ENCODE measurements at places on chromosomes 16 and 17.

DNA sequence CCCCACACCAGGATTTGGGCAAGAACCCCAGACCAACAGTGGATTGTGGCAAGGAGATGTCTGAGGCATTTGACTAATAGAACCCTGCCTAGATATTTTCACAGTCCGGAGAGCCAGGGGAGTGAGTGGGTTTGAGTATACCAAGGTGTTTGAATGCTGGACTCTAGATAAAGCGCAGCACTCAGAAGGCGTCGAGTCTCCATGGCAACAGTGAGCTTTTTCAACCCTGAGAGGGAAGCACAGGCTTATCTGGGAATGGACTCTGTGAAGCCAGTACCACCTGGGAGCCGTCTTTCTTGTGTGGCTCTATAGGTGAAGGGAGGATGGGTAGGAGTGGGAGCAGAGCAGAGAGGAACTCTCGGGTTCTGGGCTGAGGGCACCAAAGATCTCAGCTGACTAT, 147.0 kb downstream of the SHISA6 start:
- DNase-seq = no peak

- no peak for DNase-seq
Measured at GRCh38 chr17:22158364-22158763, 466.0 kb downstream of the KCNJ18 start.

DNA sequence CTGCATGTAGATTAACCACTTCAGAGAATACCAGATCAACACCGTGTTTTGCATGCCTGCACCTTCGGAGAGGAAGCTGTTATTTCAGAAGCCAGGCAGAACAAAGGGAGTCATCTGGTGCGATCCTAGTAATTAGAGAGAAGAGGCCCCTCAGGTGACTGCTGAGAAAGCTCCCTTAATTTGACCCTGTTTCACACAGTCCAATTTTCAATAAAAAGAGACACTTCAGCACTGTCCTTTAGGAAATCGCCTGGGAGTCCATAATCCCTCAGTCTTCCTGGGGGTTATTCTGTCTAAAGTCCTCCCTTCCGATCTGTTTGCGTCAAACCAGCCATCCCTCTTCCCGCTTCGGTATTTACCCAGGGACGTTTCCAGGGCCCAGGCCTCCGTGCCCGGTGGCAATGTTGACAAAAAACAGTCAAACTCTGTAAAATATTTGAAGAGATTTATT, 23.4 kb upstream of the TNRC6C start:
- no peak for DNase-seq

GRCh38 chr16:24318680-24319079, 62.5 kb downstream of the CACNG3 start:
- DNase-seq = no peak

DNA sequence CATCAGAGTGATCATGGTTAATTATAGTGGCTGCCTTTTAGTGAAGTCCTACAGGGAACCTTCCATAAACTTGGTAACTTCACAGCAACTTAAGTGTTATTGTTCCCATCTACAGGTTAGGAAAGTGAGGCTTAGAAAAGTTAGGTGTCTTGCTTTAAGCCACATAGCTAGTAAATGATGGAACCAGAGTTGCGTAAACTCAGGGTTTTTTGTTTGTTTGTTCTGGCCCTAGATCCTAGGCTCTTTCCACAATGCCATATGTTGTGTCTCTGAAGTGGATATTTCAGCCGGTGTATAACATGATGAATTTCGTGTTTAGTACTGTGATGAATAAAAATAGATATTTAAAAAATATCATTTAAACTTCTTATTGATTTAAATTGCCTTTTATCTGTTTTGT, 27.6 kb downstream of the DNAH9 start:
- DNase-seq = no peak

DNA sequence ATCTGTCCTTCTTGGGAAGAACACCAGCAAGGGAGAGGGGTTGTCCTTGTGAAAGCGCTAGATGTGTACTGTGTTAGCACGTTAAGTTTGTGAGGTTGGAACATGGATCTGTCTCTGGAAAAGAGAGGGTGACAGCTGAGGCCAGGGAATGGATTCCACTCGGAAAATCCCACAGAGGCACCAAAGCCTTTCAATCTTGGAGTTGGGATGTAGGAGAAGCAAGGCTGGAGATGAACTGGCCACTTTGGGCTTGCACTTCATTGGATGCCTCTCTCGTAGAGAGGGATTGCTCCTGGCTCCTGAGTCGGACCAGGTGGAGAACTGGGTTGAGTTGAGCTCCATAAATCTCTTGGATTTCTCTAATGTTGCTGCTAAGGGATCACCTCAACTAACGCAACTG, 67.2 kb downstream of the CCDC182 start:
- DNase-seq = no peak

- no peak for DNase-seq
Measured at GRCh38 chr17:42477173-42477572, 18.5 kb downstream of the ATP6V0A1 start.

DNA sequence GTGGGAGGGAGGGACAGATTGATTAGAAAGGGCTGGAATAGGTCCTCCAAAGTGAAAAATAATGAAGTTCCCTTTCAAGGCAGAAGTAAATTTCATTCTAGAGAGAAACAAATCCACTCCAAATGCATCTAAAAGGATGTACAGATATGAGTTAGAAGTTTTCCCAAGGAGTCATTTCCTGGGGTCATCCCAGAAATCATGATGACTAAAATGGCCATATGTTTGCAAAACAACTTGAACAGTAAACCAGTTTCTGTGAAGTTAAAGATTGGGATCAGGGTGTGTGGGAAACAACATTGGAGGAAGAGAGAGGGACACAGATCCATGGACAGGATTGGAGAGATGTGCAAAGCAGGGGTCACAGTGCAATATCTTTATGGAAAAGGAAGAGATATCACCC, 32.5 kb upstream of the ARHGAP44 start:
- no peak for DNase-seq

GRCh38 chr17:47604598-47604927, 45.2 kb upstream of the KPNB1 start:
- DNase-seq = no peak

- DNase-seq = no peak
Measured at GRCh38 chr17:13044572-13045065, 26.8 kb upstream of the ELAC2 start.

DNA sequence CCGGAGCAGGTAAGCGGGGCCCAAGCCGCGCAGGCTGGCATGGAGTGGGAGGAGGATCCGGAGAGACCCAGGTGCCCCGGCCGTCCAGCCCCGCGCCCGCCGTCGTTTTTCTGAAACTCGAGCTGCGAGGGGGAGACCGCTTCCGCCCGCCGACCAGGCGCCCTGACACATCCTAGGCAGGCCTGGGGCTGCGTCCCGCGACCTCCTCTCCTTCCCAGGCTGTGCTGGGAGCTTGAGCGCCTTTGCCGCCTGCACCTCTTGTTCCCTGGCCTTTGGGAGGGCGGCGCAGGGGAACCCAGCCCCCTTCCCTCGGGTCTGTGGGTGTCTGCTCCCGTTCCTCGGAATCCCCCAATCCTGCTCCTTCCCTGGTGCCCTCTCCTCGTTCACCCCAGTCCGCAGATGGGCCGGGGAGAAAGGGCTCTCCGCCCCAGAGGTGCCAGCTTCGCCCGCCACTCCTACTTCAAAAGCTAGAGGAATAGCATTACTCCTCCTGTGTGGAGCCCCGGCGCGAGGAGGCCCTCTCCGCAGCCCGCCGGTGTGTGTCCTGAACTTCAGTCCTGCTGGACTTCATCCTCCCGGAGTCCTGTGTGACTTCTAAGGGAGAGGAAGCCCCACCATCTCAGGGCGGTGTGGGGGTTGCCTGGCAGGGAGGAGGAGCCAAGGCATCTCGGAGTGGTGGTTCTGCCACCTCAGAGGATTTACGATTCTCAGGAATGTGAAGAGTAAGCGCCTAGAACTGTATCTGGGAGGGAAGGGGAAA, 1.0 kb downstream of the NHERF1 start:
- no peak for DNase-seq

DNA sequence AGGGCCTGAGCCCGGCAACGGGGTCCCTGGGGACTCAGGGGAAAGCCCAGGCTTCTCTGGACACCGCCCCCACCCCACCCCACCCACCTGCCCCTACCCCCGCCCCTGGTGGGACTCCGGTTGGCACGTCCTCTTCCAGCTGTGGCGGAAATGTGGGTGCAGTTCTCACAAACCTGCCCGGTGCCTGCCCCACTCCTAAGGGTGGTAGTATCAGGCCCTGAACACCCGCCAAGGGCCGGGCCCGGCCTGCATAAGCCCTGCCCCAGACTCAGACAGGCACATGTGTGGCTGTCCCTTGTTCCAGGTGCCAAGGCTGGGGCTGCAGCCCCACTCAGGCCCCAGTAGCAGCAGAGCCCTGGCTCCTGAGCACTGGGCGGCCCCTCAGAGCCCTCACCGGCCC, 58.1 kb downstream of the ACTG1 start:
- no peak for DNase-seq

- DNase-seq = peak; percentile 72
Measured at GRCh38 chr16:23182206-23182678, 303 bp upstream of the SCNN1G start.

GRCh38 chr16:85853547-85854545, 45.1 kb upstream of the IRF8 start:
- no peak for DNase-seq

DNA sequence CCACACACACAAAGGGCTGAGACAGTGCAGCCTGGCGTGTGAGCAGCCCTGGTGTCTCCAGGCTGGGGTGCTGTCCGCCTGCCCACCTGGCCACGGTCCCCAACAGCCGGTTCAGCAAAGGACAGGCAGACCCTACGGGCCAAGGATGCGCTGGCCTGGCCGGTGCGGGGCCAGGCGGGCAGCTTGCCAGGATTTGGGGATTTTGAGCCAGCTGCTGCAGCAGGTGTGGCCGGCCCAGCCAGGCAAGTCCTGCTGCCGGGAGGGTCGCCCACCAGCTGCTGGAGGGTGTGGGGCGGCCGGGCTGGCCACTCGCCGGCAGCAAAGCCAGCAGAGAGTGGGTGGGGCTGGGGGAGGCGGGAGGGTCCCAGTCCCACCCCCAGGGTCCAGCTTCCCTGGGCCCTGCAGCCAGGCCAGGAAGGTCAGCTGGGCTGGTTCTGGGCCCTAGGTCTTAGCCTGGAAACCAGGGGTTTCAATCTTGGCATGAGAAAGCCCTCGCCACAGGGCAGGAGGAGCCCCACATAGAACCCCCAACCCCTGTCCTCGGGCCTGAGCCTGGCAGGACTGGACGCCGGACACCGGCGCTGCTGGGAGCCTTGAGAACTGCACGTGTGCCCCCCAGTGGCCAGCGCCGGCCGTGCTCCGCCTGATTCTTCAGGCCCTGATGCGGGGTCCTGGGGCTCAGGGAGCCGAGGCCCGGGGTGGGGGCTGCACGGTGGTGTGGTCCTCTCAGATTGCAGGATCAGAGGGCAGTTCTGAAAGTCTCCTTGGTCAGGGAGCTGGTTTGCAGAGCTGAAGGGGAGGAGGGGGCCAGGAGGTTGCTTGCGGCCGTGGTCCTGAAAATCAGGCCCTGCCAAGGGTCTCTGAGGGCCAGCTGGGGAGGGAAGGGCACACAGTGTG, 17.6 kb upstream of the SSTR5 start:
- DNase-seq = peak; percentile 92

DNA sequence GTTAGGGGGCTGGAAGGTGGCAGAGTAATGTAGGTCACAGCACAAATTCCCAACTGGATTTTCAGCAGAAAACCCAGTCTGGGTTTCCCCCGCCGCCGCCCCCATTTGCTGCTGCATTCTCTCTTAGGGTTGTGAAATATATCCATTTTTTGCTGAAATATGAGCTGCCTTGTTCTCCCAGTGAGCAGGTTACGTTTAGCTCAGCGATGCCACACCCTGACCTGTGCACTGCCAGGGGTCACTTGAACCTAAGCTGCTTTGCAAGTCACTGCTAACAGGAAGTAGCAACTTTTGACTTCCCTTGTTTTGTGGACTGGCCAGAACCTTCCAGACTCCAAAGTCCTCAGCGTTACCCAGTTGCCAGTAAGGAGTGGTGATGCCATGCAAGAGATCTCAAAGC, 274.1 kb downstream of the CPPED1 start:
- no peak for DNase-seq

GRCh38 chr17:3512505-3513171, 36.8 kb downstream of the ASPA start:
- no peak for DNase-seq

DNA sequence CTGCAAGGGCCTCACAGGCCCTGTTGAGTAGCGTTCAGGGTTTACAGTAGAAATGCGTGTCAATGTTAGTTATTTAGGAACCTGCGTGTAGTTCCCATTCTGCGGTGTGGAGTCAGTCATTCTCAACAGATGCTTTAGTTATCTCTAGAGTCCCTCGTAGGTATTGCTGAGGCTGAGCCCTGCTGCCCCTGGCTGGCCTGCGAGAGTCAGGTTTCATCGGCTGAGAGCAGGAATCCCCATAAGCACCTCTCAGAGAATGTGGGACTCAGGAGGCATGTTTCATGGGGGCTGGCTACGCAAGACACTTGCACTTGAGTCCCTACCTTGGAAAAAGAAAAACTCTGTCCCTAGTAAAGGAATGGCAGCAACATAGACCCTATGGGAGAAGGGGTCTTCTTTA, 347.5 kb upstream of the ASIC2 start:
- DNase-seq = no peak

GRCh38 chr17:83145831-83146230, 66.4 kb downstream of the METRNL start:
- no peak for DNase-seq

GRCh38 chr16:19804538-19805323, 79.9 kb downstream of the GPRC5B start:
- DNase-seq = no peak

DNA sequence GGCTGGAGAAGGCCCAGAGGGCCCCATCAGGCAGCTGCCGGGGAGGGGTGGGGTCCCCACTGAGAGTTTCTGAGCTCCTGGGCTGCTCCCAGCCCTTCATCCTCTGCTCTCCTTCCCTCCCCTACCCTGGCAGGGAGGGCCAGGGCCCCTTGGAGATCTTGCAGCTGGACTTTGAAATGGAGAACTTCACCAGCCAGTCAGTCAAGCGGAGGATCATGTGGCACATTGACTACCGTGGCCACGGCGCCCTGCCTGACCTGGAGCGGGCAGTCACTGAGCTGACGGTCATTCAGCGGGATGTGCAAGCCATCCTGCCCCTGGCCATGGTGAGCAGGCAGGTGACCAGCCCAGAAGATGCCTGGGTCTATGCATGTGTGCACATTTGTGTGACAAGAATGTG, 49.5 kb downstream of the TMEM132E start:
- no peak for DNase-seq

GRCh38 chr17:48728232-48729231, at the start of gene HOXB13:
TSS of gene HOXB13 (minus strand) at chr17:48728750. CDS start at chr17:48728593, 157 bp downstream.
- no peak for DNase-seq

GRCh38 chr17:7883781-7884386, 4.7 kb upstream of the CHD3 start:
- DNase-seq = no peak

DNA sequence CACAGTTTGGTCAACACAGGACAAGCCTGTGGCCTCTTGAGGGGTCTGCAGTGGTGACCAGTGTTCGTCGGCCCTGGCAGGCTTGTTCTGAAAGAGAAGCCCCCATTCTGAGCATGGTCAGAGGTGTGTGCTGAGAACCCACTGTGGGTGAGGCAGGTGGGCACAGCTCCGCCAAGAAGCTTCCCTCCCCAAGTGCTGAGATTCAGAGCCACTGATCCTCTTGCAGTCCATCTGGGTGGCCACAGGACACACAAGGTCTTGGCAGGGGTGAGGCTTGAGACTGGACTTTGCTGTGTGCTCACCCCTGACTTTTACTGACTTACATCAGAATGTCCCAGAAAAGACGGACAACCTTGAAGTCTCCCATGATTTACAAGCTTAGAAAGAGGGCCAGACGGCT, 18.7 kb downstream of the MPRIP start:
- no peak for DNase-seq

GRCh38 chr16:81181013-81181720, 57.3 kb upstream of the BCO1 start:
- no peak for DNase-seq

- no peak for DNase-seq
Measured at GRCh38 chr17:63503341-63503705, 19.8 kb upstream of the KCNH6 start.

All from D721Med (cell line).